ENCODE measurements at places on chromosomes 2 and 18. TPM values are rescaled to one million over a fixed set of nuclear protein-coding genes. Genes with fewer than 3 reads are reported as not detected.

The MBP gene
- 0.40 TPM for total RNA-seq

The TWIST2 gene
- 4.5 TPM for total RNA-seq

The ZSWIM2 gene
- not detected for total RNA-seq

The NBEAL1 gene
- total RNA-seq, result 32.5 TPM

The EN1 gene
- total RNA-seq, result not detected

The ABI2 gene
- 53.8 TPM for total RNA-seq

The TEKT4 gene
- not detected for total RNA-seq

The CHRNA1 gene
- 0.07 TPM for total RNA-seq

The MYO7B gene
- 0.14 TPM for total RNA-seq

The CRYGC gene
- total RNA-seq, result not detected

The PARD6G gene
- total RNA-seq, result 1.6 TPM

The MGAT4A gene
- 83.0 TPM for total RNA-seq

The PSMA8 gene
- total RNA-seq, result not detected

The HTRA2 gene
- total RNA-seq, result 36.2 TPM

The BMP10 gene
- not detected for total RNA-seq

The PRKRA gene
- total RNA-seq, result 55.1 TPM

The EFR3B gene
- 0.22 TPM for total RNA-seq

The CDCA7 gene
- total RNA-seq, result 31.7 TPM

All from thoracic aorta endothelial cell (primary cell).